ENCODE measurements at places on chromosomes 2 and 18. TPM values are rescaled to one million over a fixed set of nuclear protein-coding genes. Genes with fewer than 3 reads are reported as not detected.
A peak's percentile ranks its signal among the peaks of the same experiment; 100 is the strongest.

- H3K36me3 ChIP-seq: no peaks in the 10 kb centered on the region
- no peak overlapping the region for H3K27ac ChIP-seq
- no peak for DNase-seq
- no peak overlapping the region for H3K4me3 ChIP-seq
- H3K4me1 ChIP-seq: no peaks in the 10 kb centered on the region
Observed at GRCh38 chr2:233062946-233063268, 2.8 kb downstream of the INPP5D start.

The YES1 gene
- total RNA-seq: 108 TPM

The RFX8 gene
- 3.8 TPM for total RNA-seq

DNA sequence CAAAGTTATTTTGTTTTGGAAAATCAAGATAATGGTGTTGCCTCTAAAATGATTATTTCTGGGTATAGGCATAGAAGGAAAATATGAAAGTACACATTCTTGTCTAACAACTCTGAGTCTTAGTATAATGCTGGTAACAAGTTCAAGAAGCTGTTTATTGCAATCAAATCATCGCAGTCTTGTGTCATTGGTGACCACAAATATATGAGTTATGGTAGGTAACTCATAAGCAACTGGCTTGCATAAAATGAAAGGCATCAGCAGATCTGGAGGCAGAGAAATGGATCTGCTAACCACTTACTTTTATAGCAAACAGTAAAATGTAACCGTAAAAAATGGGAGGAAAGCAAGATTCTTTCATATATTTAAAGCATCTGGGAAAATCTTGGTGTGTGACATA lies 156.2 kb upstream of the TCF4 start:
- no peaks in the 10 kb centered on the region for H3K36me3 ChIP-seq
- H3K4me1 ChIP-seq: no peaks in the 10 kb centered on the region
- no peak for DNase-seq
- no peaks in the 10 kb centered on the region for H3K27me3 ChIP-seq
- H3K4me3 ChIP-seq: no peak overlapping the region

GRCh38 chr18:37570336-37570930 lies 4.8 kb upstream of the CELF4 start:
- H3K27me3 ChIP-seq: peaks cover 8% of the 10 kb centered on the region
- H3K4me3 ChIP-seq: no peak overlapping the region
- H3K36me3 ChIP-seq: no peaks in the 10 kb centered on the region

The B4GALT6 gene
- total RNA-seq: 2.9 TPM

DNA sequence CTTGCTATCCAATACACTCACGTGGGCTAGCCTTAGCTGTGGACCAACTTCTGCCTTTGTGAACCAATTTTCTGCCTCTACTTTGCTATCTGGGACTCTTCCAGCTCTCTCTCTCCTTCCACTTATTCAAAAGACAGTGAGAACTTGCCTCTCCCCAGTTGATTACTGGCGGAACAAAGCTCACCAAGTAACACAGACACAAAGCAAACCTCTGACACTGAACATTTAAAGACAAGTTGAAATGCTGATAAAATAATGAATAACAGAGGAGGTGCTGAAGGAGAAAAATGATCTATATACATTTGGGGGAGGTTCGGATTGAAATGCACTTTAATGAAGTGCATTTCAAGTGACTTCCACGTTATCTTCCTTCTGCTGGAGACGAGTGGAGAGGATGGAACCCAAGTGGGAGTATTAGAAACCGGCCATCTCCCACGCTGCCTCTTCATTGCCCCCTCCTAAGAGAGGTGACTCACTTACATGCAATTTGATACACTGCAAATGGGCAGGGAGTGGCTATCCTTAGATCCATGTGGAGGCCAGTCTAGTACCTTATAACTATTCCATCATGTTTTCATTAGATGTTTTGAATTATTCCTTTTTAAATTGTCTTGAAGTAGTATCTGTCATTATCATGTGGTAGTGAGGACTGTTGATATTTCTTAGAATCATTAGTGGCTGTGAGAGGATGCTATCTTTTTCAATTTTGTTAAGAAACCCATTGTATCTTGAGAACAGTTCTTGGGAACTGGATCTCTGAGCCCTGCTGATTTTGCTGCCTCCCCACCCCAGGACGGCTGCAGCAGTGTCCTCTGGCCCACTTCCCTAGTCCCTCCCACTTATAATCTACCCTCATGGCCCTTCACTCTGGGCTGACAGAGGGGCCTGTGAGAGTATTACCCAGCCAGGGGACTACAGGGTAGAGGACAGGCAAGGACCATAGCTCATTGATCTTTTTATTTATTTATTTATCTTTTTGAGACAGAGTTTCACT lies 6.0 kb upstream of the GLI2 start:
- no peak overlapping the region for H3K4me3 ChIP-seq
- no peaks in the 10 kb centered on the region for H3K4me1 ChIP-seq
- no peak overlapping the region for H3K27ac ChIP-seq

- H3K36me3 ChIP-seq: no peaks in the 10 kb centered on the region
- no peaks in the 10 kb centered on the region for H3K27me3 ChIP-seq
- no peak overlapping the region for H3K4me3 ChIP-seq
- no peak for DNase-seq
- H3K27ac ChIP-seq: no peak overlapping the region
- no peaks in the 10 kb centered on the region for H3K4me1 ChIP-seq
Observed at GRCh38 chr18:2617401-2617998, 38.0 kb upstream of the SMCHD1 start.

DNA sequence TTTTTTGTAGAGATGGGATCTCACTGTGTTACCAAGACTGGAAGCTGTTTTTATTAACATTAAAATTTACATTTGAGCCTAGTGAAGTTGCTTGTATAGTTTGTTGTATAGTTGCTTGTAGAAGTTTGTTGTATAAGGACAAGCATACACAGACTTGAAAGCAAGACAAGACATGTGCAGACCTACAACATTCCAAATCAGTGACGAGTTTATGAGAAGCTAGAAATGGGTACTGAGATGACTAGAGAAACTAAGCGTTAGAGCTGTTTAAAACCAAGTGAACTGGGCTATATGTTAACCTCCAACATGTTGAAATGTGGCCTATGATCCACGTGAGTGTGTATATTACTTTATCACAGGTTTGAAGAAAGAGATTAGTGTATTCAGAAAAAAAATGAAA lies 39.1 kb downstream of the ABCB11 start:
- no peaks in the 10 kb centered on the region for H3K36me3 ChIP-seq
- DNase-seq: no peak
- H3K4me3 ChIP-seq: no peak overlapping the region
- no peaks in the 10 kb centered on the region for H3K4me1 ChIP-seq
- H3K27ac ChIP-seq: no peak overlapping the region
- no peaks in the 10 kb centered on the region for H3K27me3 ChIP-seq

- H3K27ac ChIP-seq: no peak overlapping the region
- DNase-seq: peak; percentile 17
- H3K27me3 ChIP-seq: no peaks in the 10 kb centered on the region
- H3K4me3 ChIP-seq: no peak overlapping the region
- no peaks in the 10 kb centered on the region for H3K4me1 ChIP-seq
Observed at GRCh38 chr2:236129935-236130334, 38.3 kb downstream of the GBX2 start.

The TGFA gene
- 4.9 TPM for total RNA-seq

GRCh38 chr2:17083902-17084301 lies 418.3 kb upstream of the CYRIA start:
- H3K4me1 ChIP-seq: no peaks in the 10 kb centered on the region
- no peaks in the 10 kb centered on the region for H3K36me3 ChIP-seq
- no peak for DNase-seq
- no peak overlapping the region for H3K27ac ChIP-seq

DNA sequence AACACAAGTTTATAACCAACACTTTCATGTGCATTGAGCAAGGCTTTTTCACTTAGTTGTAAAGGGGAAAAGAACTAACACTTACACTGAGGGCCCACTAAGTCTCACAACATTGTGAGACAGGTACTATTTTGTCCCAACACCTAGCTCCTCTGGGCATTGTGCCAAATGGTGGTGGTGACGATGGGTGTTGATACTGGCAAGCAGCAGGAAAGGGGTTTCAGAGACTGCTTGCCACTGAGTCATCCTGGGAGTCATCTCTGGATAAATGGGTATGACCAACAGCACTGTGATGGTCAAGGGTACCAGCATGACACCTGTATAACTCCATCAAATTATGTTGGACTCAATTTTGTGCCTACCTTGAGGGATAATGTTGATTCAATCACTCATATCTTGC lies 138.8 kb upstream of the ITGA6 start:
- no peaks in the 10 kb centered on the region for H3K4me1 ChIP-seq
- H3K27me3 ChIP-seq: no peaks in the 10 kb centered on the region
- no peak overlapping the region for H3K27ac ChIP-seq
- H3K36me3 ChIP-seq: no peaks in the 10 kb centered on the region

The IL1RN gene
- 0.66 TPM for total RNA-seq

The ACTG2 gene
- total RNA-seq: 108 TPM

GRCh38 chr2:200127848-200128247 lies 172.5 kb downstream of the MAIP1 start:
- no peak overlapping the region for H3K4me3 ChIP-seq
- no peaks in the 10 kb centered on the region for H3K4me1 ChIP-seq
- H3K27ac ChIP-seq: no peak overlapping the region
- no peak for DNase-seq
- H3K27me3 ChIP-seq: no peaks in the 10 kb centered on the region

GRCh38 chr18:32867330-32867729 lies 94.5 kb upstream of the KLHL14 start:
- no peaks in the 10 kb centered on the region for H3K4me1 ChIP-seq
- H3K27me3 ChIP-seq: no peaks in the 10 kb centered on the region
- no peak for DNase-seq
- no peak overlapping the region for H3K27ac ChIP-seq
- no peak overlapping the region for H3K4me3 ChIP-seq

GRCh38 chr2:165440367-165440766 lies 29.1 kb upstream of the CSRNP3 start:
- no peaks in the 10 kb centered on the region for H3K4me1 ChIP-seq
- H3K27ac ChIP-seq: no peak overlapping the region
- H3K4me3 ChIP-seq: no peak overlapping the region
- DNase-seq: no peak
- H3K27me3 ChIP-seq: no peaks in the 10 kb centered on the region

DNA sequence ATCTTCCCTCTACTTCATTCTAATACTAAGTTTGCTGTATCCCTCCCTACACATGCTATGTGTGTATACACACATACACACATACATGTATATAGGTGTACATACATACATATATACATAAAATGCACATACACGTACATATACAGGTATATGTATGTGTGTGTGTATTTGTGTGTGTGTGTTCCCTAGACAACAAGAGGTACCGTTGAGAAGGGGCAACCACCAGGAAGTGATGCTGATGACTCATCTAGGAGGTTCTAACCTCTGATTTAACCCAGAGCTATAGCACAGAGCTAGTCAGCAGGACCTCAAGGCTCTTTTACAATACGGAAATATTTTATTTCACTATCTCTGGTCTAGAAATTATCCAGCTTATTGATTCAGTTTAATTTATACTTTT lies 139.2 kb downstream of the LAMA3 start:
- H3K36me3 ChIP-seq: no peaks in the 10 kb centered on the region
- H3K27me3 ChIP-seq: no peaks in the 10 kb centered on the region
- peak overlapping the region; percentile 54 for H3K27ac ChIP-seq
- no peak overlapping the region for H3K4me3 ChIP-seq
- H3K4me1 ChIP-seq: no peaks in the 10 kb centered on the region
- no peak for DNase-seq

DNA sequence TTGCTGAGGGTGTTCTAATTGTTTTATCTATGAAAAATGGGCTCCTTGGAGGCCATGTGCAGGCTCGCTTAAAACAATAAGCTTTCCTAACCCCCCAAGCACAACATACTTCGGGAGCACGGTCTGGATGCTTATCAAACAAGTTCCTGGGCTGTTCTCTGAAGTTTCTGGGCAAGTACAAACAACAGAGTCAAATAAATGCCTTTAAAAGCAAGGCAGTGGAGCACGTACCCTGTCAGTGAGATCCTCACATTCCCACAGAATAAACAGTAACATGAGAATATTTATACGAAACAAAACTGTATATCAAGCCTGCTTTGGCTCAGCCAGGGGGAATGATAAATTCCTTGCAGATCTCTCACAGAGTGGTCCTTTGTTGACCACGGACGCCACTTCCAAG lies 44.8 kb downstream of the FTCDNL1 start:
- no peaks in the 10 kb centered on the region for H3K27me3 ChIP-seq
- H3K4me1 ChIP-seq: no peaks in the 10 kb centered on the region
- no peak overlapping the region for H3K27ac ChIP-seq
- no peak for DNase-seq
- H3K36me3 ChIP-seq: no peaks in the 10 kb centered on the region

The KCNE4 gene
- total RNA-seq: 9.3 TPM

GRCh38 chr2:37868866-37869265 lies 56.2 kb upstream of the RMDN2 start:
- H3K27me3 ChIP-seq: no peaks in the 10 kb centered on the region
- no peaks in the 10 kb centered on the region for H3K4me1 ChIP-seq
- no peak overlapping the region for H3K4me3 ChIP-seq

GRCh38 chr18:70377317-70377799 lies 88.5 kb downstream of the SOCS6 start:
- H3K27ac ChIP-seq: no peak overlapping the region
- no peak overlapping the region for H3K4me3 ChIP-seq
- no peaks in the 10 kb centered on the region for H3K27me3 ChIP-seq
- H3K36me3 ChIP-seq: no peaks in the 10 kb centered on the region
- H3K4me1 ChIP-seq: no peaks in the 10 kb centered on the region
- no peak for DNase-seq

The ARHGEF33 gene
- total RNA-seq: 2.2 TPM

The MAP3K19 gene
- not detected for total RNA-seq

Measured in breast epithelium (tissue), 4 donors.